ENCODE measurements at places on chromosomes 11 and 22.

DNA sequence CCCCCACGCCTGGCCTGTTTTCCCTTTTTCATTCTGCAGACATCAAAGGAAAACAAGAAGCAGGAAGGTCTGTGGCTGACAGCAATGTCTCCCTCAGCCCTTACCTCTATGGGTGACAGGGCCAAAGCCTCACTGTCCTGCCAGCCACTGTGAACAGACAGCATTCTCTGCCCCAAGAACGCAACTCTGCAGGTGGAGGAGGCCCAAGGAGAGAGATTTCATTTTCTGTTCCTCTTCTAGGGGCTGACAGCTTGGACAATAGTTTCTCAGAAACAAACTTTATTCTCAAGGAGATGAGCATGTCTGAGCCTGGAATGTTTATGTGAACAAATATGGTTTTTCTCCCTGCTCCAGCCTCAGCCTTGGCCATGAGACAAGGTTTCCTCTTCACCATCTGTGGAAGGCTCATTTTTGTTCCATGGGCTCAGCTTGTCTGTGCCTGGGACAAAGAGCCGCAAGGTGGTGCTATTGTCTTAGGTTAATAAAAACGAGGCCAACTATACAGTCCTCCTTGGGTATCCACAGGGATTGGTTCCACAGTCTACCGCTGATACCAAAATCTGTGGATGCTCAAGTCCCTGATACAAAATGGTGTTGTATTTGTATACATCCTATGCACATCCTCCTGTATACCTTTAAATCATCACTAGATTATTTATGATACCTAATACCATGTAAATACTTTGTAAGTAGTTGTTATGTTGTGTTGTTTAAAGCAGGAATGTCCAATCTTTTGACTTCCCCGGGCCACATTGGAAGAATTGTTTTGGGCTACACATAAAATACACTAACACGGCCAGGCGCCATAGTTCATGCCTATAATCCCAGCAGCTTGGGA is 5.8 kb downstream of the PIWIL3 start:
- no peak for DNase-seq

DNA sequence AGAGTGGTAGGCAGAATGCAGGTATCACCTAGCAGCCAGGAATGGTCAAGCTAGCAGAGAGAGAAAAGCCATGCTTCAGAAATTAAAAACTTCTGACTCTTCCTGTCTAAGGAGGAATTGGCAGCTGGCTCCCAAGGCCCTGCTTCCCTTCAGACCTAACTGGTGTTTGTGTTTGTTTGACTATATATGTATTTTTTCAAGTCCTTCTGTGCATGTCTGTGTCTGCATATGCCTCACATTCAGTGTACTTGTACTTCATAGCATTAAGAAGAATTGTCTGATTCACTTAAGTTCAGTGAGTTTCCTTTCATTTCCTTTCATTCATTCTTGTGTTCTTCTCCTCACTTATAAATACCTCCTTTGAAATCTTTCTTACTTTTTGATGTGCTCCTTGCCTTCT is 109.0 kb upstream of the RRM1 start:
- no peak for DNase-seq

DNA sequence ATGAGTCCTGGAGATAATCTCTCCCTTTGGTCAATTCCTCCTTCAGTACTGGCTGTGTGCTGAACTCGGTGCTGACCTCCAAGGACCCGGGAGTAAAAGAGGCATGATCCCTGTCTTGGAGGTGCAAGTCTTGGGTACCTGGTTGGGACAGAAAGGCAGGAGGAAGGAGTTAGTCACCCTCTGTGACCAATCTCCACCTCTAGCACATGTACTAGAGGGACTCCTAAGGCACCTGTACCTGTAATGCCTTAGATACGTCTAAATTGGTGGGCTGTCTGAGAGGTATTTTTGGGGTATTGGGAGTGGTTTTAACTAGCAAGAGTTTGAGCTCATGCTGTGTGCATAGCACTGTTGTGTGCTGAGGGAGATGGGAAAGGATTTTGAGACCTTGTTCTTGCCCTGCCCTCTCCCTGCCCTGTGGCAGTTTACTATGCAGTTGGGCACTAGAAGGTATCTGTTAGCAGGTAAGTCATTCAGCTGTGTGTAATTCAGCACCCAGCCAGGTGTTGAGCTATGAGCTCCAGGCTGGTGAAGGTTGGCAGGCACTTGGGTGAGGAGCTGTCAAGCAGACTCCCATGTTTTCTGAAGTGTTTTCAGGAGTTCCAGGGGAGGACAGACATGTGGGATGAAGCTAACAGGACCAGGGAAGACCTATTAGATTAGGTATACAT is 2.5 kb downstream of the PANX1 start:
- DNase-seq = peak; percentile 39

- no peak for DNase-seq
Observed at GRCh38 chr11:66339162-66339675, 3.0 kb upstream of the RIN1 start.

- DNase-seq = no peak
Observed at GRCh38 chr22:23387827-23388516, 192.1 kb downstream of the IGLL1 start.

DNA sequence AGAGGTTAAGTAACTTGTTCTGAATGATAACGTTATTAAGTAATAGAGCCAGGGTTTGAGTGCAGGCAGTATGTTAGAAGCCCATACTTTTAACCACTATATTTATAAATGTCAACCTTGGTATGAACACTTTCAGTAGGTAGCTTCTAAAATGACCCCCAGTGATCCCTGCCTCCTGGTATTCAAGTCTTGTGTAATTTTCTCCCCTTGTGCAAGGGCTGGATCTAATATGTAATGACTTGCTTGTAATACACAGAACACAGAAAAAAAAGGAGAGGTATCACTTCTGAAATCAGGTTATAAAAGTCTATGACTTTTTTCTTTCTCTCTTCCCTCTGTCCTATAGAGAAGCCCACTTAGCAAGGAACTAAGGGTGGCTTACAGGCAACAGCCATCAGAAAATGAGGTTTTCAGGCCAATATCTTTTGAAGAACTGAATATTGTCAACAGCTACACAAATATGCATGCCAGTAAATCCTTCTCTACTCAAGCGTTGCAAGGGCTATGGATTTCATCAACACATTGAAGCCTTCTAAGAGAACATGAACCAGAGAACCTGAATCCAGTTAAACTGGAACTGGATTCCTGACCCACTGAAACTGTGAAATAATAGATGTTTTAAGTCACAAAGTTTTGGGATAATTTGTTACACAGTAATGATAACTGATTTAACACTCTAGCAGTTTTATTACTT is 712.3 kb downstream of the METTL15 start:
- DNase-seq = no peak

DNA sequence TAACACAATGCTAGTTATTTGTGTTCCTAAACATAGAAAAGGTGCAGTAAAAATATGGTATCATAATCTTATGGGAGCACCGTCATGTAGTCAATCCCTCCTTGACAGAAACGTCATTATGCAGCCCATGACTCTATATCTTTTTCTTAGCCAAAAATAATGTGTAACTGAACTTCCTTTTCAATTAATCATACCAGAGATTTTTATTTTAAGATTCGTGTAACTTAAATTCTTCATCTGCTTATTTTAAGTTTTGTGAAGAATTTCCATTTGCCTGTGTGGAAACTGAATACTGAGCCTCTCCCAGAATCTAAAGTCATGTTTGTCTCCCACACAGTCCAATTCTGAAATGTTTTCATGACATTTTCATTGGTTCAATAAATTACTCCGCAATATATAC is 699.1 kb downstream of the KCNA4 start:
- DNase-seq = no peak

DNA sequence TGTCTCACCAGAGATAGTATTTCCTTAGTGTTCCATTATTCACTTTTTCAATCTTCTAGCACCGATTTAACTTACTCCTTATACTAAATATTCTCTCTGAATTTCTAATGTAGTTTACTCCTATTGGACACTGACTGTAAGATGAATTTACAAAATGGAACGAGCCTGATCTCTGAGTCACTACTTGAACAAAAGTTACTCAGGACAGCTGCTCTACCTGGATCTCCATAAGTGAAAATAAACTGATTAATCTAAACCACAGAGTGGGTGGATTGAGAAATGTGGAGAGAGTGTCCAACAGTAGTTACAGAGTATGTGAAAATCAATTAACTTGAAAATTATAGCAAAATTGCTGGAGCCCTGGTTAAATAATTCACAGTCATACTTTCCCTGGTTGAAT is 141.7 kb upstream of the CHORDC1 start:
- DNase-seq = peak; percentile 35

- no peak for DNase-seq
Observed at GRCh38 chr11:37171451-37171850, 573.4 kb upstream of the RAG2 start.

GRCh38 chr11:71248656-71249055 is 3.7 kb downstream of the SHANK2 start:
- no peak for DNase-seq

DNA sequence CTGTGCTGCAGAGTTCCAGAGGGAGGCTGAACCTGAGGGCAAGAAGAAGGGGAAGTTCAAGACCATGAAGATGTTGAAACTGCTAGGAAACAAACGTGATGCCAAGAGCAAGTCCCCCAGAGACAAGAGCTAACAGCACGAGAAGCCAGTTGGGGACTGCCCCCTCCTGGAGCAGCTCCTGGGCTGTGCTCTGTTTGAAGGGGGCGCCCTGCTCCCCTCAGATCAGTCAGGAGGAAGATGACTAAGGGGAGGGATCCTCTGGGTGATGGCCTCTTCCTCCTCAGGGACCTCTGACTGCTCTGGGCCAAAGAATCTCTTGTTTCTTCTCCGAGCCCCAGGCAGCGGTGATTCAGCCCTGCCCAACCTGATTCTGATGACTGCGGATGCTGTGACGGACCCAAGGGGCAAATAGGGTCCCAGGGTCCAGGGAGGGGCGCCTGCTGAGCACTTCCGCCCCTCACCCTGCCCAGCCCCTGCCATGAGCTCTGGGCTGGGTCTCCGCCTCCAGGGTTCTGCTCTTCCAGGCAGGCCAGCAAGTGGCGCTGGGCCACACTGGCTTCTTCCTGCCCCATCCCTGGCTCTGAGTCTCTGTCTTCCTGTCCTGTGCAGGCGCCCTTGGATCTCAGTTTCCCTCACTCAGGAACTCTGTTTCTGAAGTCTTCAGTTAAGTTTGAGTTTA is 12.6 kb downstream of the C22orf23 start:
- DNase-seq = no peak

GRCh38 chr11:9717719-9718118 is 53.8 kb downstream of the SWAP70 start:
- DNase-seq = no peak

- peak; percentile 41 for DNase-seq
Observed at GRCh38 chr11:127925475-127925874, 661.9 kb downstream of the ETS1 start.

DNA sequence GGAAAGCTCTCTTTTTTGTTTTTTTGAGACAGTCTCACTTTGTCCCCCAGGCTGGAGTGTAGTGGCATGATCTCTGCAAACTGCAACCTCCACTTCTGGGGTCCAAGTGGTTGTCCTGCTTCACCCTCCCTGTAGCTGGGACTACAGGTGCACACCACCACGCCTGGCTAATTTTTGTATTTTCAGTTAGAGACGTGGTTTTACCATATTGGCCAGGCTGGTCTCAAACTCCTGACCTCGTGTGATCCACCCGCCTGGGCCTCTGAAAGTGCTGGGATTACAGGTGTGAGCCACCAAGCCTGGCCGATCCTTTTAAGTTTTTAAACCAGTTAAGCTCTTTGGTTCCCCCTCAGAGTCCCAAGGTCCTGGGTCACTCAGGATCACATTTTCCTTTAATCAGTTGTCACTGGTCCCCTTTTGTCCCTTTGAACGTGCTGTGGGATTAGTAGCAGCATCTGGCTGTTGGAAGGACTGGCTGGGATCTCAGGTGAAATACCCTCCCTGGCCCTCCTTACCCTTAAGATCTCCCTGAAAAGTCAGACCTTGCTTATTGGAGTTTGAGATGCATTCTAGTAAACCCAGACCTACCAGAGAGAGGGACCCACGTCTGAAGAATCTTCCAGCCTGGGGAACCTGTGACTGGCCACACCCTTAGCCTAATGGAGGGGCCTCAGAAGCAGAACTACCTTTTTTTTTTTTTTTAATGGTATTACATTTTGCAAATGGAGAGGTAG is 8.1 kb downstream of the MALAT1 start:
- no peak for DNase-seq

GRCh38 chr11:126703662-126704061 is 296.9 kb downstream of the KIRREL3 start:
- no peak for DNase-seq

- no peak for DNase-seq
Observed at GRCh38 chr22:26494506-26494905, 10.8 kb downstream of the SRRD start.

Data from NCI-H1105 (cell line).